ENCODE measurements at places on chromosomes 12 and 14.

GRCh38 chr14:97280526-97280925 lies 483.3 kb downstream of the VRK1 start:
- DNase-seq = no peak

DNA sequence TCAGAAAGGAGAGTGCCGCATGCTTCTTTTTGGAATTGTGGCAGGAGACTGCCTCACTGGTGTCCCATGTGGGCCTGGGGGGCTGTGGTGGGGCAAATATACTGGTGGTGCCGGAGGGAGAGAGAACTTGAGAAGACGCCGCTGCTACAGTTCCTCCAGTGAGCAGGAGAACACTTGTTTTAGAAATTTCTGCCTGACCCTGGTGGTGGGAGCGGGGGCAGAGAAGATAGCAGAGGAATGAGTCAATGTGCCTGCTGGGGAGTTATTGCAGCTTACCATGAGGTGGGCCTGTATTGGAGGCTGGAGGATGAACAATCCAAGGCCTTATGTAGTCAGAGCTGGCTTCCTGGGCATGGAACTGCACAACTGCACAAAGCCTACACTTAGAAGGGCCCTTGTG lies 211.8 kb downstream of the SNAPC1 start:
- DNase-seq = no peak

GRCh38 chr12:58629376-58629775 lies 290.9 kb downstream of the LRIG3 start:
- no peak for DNase-seq

GRCh38 chr12:113075137-113075683 lies 18.7 kb downstream of the DTX1 start:
- DNase-seq = no peak

GRCh38 chr14:105420101-105420973 lies 710 bp downstream of the MTA1 start:
- DNase-seq = no peak

DNA sequence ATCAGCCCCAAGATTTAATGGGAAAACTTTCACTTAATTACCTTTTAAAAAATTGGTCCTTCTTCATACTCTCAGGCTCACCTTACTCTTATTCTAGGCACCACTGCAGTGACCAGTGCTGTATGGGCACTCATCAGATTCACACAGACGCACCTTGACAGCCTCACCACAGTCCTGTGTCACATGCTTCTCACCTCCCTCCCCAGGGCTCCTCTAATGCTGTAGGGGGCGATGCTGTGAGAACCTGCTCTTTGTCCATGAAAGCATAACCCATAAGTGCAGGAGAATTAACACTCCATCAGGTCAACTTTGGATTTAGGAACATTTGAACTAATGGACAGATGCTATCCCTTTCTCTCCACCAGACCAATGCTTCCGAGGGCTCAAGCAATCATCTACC lies 13.9 kb upstream of the PPP4R3A start:
- DNase-seq = no peak

DNA sequence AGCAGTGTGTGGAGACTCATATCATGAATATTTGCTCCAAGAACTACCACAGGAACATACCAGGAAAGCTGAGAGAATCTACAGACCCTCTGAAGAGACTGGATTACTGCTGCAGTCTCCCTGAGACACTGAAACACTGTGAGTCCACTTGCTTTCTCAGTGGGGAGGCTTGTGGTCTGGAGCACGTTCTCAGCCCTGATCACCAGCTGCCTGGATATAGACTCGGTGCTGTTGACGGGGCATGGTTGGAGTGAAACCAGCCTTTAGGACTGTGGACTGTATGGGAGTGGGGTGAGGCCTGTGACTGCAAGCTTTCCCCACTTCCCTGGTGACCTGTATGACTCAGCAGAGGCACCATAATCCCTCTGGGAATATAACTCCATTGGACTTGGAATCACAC lies 525.8 kb upstream of the FBXO33 start:
- DNase-seq = no peak

DNA sequence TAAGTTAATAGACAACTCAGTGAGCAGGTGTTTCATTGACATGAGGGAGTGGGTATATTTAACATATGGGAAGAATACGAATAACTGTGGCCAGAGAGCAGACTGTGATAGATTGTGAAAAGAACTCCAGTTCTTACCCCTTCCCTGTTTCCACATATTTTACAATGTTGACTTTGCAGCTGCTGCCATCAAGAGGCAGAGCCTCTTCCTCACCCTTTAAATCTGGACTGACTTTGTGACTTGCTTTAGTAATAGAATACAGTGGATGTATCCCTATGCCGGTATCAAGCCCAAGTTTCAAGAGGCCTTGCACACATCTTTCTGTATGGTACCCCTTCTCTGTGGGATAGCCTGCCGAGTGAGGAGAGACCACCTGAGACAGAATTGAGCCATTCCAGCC lies 356.7 kb downstream of the ETNK1 start:
- no peak for DNase-seq

DNA sequence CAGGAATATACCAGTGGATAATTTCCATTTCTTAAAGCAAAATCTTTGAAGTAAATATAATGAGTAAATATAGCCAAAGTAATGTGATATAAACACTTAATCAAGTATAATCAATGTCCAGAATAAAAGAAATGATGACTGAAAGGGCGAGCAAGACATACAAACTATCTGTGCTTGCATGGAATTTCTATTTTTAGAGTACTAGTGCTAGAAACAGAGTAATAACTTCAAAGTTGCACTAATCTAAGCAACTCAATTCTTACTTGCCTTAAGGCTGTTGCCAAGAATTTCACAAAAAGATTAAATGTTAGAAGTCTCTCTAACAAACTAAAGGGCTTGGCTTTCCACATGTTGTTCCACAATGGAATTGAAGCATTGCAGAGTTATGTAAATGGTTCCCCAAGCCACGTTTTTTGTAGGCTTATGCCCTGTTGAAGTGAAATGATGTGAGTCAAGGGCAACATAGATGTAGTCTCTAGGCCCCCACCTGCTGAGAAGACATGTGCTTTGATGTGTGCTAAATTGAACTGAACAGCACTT lies 175.0 kb upstream of the LMNTD1 start:
- no peak for DNase-seq

Data from activated T-helper 1 cell treated with anti-CD3 and anti-CD28 coated beads, Interleukin-2, amount 50 U/mL, for 16 hours (primary cell).